ENCODE measurements at places on chromosomes 6 and 20. TPM values are rescaled to one million over a fixed set of nuclear protein-coding genes. Genes with fewer than 3 reads are reported as not detected.

GRCh38 chr6:151811081-151811480, 3.6 kb downstream of the ESR1 start:
- DNase-seq, result no peak

- DNase-seq, result no peak
Observed at GRCh38 chr6:148263010-148263409, 79.6 kb upstream of the SASH1 start.

GRCh38 chr6:157561929-157562810, 181.2 kb downstream of the ZDHHC14 start:
- no peak for DNase-seq

DNA sequence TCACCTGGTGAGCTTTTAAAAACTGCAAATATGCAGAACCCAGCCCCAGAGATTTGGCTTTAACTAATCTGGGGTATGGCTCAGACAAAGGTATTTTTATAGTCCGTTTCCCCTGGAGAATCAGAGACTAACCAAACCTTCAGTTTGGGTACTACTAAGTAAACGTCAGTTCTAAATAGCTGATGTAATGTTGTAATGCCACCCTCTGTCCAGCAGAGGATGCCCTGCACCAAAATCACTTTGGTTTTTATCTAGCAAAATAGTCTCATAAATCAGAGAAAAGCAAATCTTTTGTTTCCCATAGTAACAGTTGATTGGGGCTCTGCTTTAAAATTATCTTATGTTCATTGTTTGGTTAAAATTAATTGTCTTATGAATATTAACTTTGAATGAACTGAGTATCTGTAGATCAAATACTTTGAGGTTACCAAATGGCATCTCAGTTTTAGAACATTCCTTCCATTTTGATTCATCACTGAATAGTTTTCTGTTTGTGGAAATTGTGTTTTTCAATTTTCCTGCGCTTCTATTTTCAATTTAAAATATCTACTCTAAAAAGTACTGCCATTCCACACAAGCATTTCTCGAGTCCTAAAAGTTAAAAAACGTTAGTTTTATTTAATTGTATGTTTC, 278.3 kb upstream of the PLCB4 start:
- peak; percentile 51 for DNase-seq

GRCh38 chr6:2448826-2449571, 203.6 kb upstream of the GMDS start:
- DNase-seq, result peak; percentile 48

DNA sequence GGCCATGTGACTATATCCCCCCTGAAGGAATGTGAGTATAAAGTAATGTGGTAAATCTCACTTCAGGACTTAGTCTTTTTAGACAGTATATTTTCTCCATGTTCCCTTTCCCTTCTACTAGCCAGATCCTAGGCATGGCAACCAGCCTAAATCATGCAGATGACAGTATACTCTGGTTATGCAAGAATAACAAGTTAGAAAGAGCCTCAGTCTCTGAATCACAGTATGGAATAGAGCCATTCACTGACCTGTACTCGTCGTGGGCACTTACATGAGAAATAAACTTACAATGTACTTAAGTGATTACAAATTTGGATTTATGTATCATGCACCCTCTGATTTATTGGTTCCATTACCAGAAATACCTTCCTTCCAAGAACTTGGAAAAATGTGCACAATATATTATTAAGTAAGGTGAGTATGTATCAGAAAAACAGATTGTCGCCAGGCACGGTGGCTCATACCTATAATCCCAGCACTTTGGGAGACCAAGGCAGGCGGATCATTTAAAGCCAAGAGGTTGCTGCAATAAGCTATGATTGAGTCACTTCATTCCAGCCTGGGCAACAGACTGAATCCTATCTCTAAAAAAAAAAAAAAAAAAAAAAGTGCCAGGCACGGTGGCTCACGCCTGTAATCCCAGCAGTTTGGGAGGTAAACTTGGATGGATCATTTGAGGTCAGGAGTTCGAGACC, 25.1 kb upstream of the FAM8A1 start:
- no peak for DNase-seq

DNA sequence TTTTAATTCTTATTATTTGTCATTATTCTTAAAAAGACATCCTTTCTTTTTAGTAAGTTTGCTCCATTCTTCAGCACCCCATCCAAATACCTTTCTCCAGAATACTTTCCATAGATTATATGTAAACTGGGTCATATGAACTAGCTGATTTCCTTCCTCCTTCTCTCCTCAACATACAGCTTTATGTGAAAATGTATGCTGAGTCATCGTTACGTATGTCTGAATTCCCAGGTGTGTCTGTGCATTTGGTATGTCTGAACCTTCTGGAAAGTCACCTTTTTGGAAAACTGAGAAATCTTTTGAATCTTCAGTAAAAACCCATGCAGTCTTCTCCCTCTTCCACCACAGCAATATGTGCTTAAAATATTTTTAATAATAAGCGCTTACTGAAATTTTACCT, 264.5 kb downstream of the EYA4 start:
- no peak for DNase-seq

DNA sequence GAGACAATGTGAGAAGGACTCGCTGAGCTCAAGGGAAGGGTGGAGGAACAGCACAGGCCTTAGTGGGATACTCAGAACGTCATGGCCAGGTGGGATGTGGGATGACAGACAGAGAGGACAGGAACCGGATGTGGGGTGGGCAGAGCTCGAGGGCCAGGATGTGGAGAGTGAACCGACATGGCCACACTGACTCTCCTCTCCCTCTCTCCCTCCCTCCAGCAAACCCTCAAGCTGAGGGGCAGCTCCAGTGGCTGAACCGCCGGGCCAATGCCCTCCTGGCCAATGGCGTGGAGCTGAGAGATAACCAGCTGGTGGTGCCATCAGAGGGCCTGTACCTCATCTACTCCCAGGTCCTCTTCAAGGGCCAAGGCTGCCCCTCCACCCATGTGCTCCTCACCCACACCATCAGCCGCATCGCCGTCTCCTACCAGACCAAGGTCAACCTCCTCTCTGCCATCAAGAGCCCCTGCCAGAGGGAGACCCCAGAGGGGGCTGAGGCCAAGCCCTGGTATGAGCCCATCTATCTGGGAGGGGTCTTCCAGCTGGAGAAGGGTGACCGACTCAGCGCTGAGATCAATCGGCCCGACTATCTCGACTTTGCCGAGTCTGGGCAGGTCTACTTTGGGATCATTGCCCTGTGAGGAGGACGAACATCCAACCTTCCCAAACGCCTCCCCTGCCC, 1.7 kb downstream of the TNF start:
- no peak for DNase-seq

DNA sequence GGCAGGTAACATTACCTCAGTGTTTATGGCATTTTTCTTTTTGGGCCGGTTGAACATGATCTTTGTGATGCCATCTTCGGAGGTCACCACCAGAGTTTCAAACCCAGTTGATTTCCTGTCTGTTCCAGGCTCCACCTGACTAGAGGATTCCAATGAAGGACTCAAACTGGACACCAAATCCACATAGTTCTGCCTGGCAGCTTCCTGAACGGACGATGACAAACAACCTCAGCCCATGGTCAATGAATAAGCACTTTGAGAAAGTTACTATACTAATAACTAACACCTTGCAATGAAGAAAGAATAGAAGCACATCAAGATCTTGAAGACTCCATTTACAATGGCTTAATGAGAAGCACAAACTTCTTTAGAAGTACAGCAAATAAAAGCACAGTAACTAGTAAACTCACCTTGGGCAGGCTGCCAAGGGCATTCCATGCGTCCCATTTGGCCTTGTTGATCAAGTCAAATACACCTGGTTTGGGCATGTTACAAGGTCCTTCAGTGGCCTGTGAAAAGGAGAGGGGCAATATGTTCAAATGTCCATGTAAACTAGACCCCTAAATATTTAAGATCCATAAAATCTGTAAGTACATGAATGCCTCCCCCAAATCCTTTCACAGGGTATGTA, 4.9 kb downstream of the ECI2 start:
- no peak for DNase-seq

DNA sequence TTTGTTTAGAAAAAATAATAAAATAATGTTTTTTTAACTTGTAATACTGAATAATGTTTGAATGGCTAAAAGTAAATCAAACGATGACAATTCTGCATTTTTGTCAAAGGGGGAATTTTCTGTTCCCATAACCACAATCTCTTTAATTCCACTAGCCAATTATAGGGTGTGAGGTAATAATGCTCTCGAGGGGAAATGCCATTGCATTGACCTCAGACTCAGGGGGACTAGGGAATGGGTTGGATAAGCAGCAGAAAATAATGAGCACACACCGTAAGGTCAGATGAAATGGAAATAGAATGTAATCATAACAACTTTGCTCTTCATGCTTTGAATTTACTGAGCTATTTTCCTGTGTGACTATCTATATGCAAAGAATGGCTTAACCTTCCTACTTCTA, 584.7 kb downstream of the RFPL4B start:
- DNase-seq, result no peak

GRCh38 chr6:33018418-33018817, 9.0 kb upstream of the HLA-DOA start:
- no peak for DNase-seq

- DNase-seq, result no peak
Observed at GRCh38 chr6:156946370-156946936, 169.3 kb downstream of the ARID1B start.

DNA sequence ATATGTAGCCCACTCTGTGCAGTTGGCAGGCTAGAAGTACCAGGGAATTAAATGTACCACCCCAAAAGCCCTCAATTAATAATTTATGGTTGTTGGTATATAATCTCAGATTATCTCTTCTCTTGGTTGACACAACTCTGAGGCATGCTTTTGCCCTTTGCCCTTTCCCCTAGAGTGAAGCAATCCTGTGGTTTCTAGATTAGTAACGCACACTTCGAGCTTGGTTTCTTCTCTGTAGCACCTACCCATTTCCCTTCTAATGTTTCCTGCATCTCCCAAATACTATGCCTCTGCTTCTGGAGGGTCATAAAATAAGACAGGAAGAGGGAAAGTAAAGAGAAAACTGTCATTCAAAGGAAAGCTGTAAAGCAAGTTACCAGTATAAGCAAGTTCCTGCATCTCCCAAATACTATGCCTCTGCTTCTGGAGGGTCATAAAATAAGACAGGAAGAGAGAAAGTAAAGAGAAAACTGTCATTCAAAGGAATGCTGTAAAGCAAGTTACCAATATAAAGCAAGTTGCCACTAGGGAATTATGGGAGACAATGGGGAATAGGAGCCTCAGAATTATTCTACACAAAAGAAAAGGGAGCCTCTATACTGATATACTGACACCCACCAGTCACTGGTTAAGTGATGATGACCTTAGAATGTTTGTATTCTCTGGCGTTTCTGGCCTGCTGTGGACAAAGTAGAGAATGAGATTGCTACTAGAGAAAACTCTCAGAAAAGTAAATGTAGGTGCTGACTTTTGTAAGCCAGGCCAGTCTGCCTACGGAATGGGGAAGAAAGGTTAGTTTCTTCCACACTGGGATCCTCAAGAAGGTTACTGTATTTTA, 862.6 kb upstream of the MAN1A1 start:
- no peak for DNase-seq

- no peak for DNase-seq
Observed at GRCh38 chr6:133301835-133302234, 60.7 kb downstream of the EYA4 start.

- no peak for DNase-seq
Observed at GRCh38 chr20:4470375-4470774, 251.3 kb upstream of the PRND start.

DNA sequence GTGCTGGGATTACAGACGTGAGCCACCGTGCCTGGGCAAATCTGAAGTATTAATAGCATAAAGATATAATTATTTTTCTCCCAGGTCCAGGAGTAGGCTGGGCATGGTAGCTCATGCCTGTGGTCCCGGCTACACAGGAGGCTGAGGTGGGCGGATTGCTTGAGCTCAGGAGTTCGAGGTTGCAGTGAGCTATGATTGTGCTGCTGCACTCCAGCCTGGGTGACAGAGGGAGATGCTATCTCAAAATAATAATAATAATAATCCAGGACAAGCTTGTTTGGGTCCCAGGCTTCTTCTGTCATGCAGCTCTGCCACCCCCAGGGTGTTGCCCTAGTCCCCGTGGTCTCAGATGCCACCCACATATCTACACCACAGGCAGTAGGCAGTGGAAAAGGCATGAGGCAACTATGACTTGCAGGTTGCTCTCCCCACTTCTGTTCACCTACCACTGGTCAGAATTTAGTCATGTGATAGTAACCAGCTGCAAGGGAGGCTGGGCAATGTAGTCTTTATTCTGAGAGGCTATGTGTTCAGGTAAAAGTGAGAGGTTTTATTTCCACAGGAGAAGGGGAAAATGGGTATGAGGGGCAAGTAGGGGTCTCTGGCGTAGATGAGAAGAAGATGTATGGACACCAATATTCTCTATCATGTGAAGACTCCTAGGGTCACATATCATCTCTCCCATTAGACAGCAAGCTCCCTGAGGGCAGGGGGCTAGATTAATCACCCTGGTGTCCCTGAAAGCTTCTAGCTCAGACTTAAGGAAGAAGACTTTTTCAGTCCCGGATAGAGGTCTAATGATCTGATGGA, 25.7 kb downstream of the TCF15 start:
- no peak for DNase-seq

DNA sequence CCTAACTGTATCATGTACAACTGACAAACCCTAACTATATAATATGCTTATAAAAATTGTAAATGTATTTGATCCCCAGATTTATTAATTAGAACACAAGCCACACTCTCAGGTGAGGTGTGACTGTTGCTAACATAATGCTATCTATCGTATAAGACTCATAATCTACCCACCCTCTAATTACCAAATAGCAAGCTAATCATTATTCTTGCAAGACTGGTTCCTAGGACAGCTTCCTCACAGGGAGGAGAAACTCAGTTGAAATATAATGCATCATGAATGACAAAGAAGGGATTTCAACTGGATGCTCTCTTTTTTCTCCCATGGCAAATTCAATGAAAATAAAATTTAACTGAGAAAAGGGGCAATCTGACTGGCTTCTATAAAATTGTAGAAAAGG, 35.4 kb downstream of the ELOVL4 start:
- no peak for DNase-seq

Gene SPINT3
- not detected for total RNA-seq

Gene FRK
- total RNA-seq, result 1.5 TPM

Gene RAD21L1
- 13.7 TPM for total RNA-seq

Gene TPD52L2
- total RNA-seq, result 100 TPM

Gene FAXC
- total RNA-seq, result 5.0 TPM

Gene E2F1
- 22.8 TPM for total RNA-seq

Gene ZFP57
- 1.6 TPM for total RNA-seq

Gene EPPIN
- total RNA-seq, result 185 TPM

Gene NKAPL
- total RNA-seq, result 19.1 TPM

Gene CASS4
- 0.79 TPM for total RNA-seq

Gene FOXF2
- 3.3 TPM for total RNA-seq

Gene KIAA1755
- total RNA-seq, result 7.6 TPM

Gene CPNE5
- total RNA-seq, result 137 TPM

Gene MEP1A
- 0.93 TPM for total RNA-seq
